SW480 (cell line): ENCODE measurements at places on chromosomes 7 and 10.

- no peak for DNase-seq
Measured at GRCh38 chr7:101923602-101923985, 106.2 kb downstream of the CUX1 start.

DNA sequence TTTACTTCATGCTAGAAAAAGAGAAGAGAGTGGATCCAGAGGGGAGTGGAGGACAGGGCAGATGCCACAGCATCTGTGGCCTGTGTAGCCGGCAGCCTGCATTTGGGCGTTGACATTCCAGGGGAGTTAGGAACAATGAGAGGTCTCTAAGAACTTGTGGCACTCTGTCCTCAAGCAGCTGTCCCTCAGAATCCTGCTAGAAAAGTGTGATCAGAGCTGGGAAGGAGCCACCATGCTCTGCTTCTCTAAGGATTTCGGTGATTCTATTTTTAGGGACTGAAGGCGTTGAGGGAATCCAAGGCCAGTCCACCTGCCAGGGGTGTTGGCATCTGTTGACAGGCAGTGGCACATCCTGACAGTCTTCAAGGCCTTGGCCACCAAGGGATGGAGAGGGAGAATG lies 7.6 kb downstream of the LRIT2 start:
- no peak for DNase-seq

- peak; percentile 94 for DNase-seq
Measured at GRCh38 chr7:13990319-13990983, 985 bp upstream of the ETV1 start.

- peak; percentile 15 for DNase-seq
Measured at GRCh38 chr7:87225696-87226095, 6.2 kb upstream of the TMEM243 start.

- no peak for DNase-seq
Measured at GRCh38 chr10:103691723-103692435, 163.5 kb downstream of the SH3PXD2A start.

DNA sequence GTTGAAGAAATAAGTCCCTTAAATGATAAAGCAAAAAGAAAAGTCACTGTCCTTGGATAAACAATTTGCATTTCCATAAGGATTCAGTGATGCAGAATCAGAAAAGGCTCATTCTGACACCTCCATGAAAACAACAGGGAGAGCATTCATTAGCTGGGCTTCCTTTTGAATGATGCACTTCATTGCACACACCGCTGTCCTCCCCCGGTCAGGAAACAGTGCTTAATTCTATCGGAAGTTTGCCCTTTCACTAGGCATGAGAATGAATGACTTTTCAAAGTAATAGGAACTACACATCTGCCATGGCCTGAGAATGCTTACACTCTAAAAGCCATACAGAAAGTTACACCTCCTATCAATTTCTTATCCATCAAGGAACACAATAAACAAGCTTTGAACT lies 4.2 kb downstream of the PCDH15 start:
- no peak for DNase-seq

- DNase-seq, result no peak
Measured at GRCh38 chr10:119562097-119562496, 19.6 kb upstream of the RGS10 start.
